Astrocyte of the cerebellum (primary cell): ENCODE measurements at places on chromosomes 5 and 9.
A peak's percentile ranks its signal among the peaks of the same experiment; 100 is the strongest.

DNA sequence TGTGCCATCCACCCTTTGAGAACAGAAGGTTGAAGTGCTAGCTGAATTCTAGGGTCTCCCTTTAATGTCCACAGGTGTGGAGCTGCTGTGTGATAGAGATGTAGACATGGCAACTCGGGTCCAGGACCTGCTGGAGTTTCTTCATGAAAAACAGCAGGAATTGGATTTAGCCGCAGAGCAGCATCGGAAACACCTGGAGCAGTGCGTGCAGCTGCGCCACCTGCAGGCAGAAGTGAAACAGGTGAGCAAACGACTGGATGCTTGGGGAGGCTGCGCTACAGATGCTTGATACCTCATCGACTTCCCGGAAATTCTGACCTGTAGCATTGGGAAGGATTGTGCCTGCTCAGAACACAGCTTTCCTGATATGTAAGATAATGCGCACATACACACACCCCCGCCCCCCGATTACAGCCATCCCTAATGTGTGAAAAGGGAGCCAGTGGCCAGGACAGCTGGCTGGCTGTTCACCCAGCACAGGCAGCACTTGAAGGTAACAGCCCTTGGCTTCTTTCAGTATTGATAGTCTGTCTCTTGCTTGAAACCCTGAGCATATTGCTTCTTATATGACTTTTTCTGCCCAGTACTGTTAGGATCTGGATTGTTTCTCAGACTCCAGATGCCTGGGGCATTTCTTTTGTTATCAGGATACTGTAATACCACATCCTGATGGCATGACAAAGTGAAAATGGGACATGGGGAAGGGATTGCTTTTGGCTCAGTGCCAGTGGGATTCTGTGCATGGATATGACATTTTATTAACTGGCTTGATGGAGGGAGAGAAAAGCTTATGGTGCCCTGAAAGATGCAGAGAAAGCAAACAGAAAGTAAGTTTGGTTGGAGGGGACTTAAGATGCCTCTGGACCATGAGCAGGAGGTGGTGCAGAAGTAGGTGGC, 216.8 kb upstream of the OTULINL start:
- no peak for DNase-seq

DNA sequence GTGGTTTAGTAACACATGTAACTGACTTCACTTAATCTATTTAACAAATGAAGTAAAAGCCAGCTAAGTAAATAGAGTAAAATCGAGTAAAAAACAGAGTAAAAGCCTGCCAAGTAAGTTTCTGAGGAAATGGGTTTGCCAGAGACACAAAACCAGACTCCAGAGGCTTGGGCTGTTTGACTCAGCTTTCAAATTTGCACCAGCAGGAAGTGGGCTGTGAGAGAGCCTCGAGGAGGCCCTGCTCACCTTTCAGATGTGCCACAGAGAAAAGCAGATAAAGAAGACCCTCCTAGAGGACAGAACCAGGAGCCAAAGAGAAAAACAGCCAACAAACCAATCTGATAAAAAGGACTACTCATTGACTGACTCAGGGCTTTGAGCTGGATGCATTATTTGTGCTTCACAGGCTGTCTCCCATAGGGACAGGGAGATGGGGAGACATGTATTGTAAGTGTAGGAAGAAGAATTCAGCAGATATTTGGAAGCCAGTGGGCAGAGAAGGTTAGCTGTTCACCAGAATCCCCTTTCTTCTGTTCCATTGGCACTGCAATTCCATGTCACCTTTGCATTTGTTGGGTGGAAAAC, 14.4 kb upstream of the AMACR start:
- DNase-seq: no peak

DNA sequence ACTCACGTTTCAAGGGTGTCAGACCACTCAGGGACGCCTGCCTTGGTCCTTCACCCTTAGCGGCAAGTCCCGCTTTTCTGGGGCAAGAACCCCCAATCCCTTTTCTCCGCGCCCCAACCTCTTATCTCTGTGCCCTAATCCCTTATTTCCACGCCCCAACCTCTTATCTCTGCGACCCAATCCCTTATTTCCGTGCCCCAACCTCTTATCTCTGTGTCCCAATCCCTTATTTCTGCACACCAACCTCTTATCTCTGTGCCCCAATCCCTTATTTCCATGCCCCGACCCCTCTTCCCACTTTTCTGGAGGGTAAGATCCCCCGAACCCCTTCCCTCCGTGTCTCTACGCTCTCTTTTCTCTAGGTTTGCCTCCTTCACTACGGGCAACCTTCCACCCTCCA, 139.4 kb downstream of the DAB2IP start:
- no peak for DNase-seq

GRCh38 chr9:96663506-96664120, 8.5 kb upstream of the PRXL2C start:
- no peak for DNase-seq

GRCh38 chr5:20833081-20833627, 845.2 kb upstream of the CDH18 start:
- DNase-seq: no peak

DNA sequence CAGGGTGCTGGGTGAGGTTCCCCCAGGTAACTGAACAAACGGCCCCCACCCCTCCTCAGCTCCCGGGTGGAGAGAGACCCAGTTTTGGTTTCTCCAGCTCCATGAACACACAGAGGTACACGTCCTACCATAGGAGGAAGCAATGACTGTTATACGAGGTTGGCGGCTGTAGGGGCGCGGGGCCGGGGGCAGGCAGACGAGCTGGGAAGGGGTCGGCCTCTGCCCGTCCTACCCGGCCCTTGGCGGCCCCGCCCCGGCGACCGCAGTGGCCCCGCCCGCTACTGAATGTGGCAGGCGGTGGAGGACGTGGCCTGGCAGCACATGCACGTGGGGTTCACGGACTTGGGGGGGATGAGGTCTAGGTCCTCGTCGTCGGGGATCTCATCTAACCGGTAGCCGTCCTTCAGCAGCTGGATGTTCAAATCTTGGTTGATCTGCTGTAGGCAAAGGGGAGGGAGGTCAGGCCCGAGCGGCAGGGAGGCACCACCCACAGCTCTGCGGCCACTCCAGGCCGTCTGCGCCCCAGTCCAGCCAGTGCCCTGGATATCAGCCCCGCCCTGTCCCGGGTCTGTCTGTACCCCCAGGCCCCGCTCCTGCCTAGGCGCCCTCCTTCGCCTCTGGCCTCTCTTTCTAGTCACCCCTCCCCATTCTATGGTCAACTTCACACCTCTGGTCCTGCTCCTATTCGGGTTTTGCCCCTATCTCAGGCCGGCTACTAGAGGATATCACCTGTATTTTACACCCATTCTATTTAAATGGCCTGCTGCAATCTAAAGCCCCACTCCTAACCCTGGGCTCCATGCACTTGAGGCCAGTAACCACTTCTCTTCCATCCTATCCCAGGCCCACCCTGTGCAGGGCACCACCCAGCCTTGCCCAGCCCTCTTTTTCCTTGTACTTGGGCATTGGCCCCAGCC, 24.2 kb upstream of the MYORG start:
- DNase-seq: no peak

DNA sequence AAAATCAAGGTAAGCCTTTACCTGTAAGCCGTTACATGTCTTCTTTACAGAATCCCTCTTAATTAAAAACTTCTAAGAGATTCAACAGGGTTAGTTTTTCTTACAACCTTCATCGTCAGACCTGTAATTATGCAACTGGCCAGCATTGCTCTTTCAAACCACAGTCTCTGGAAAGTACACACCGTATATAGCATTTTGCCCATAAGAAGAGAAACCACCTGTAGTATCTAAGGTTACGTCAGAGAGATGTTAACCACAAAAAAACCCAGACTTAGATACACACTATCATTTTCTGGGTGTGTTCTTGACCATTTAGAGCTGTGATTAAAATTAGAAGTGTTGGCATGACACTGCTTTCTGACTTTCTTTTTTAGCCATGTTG, 140.0 kb downstream of the MUSK start:
- no peak for DNase-seq

- no peak for DNase-seq
Observed at GRCh38 chr5:179187229-179187678, 127.1 kb downstream of the ZNF354C start.

GRCh38 chr5:165622864-165623536, 2117.6 kb downstream of the MAT2B start:
- DNase-seq: no peak

DNA sequence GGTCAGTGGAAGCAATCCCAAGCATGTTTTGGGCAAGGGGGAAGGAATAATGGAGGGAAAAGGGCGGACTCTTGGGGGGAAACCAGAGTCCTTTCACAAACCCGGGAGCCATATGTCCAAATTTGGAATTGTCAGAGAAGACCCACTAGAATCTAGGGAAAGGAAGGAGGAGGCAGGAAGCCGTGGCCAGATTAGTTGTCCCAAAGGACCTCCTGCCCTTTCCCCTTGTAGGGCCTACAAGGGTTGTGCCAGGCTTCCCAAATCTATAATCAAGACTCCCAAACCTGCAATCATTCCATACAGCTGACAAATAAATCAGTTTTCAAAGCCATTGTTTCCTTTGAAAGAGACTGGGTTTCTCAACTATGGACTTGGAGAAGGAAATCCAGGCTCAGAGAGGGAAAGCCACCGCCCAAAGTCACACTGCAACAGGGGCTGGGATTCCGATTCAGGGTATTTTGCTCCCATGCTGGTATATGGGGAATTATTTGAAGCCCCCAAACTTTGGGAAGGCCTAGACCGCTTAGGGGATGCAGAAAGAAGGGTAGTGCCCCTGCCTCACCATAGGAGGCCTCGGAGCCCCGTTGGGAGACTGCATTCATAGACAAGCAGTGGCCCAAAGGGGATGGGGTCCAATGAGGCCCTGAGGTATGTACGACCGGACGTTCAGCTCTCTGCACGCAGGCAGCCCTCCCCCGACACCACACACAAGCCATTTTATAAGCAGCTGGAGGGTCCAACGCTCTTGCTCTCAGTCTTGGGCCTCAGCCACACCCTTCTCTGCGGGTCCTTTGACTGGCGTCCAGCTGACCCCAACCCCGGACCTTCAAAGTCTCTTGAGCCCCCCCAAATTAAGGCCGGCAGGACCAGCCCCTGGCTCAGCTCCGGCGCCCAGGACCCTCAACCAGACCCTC, 815 bp downstream of the ANXA6 start:
- DNase-seq: no peak

DNA sequence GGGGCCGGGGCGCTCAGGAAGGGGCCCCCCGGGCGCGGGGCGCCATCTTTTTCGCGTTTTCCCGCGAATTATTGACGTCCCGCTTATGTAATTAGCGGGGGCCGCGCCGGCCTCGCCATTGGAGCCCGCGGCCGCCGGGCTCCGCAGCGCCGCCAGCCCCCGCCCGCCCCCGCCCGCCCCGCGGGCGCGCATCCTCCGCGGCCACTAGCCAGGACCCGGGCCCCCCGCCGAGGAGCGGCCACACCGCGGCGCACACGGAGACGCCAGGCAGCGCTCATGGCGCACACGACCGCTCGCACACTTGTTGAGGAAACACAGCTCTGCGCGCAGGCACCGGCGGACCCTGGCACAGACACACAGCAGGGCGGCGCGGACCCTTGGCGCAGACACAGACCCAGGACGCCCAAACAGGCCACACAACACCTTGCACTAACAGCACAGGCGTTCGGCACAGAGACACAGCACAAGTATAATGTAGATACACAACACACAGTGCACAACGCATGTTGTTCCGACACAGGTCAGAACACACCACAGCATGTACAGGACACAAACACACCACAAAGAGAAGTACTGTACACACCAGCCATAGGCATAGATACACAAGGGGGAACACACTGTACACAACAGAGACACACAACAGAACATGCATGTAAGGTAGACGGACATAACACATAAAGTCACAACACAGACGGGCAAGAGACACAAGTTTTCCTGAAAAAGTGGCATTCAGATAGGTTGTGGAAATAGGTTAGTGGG, 467 bp upstream of the PHF19 start:
- DNase-seq: no peak

GRCh38 chr9:117205806-117206205, 209.1 kb downstream of the ASTN2 start:
- no peak for DNase-seq

DNA sequence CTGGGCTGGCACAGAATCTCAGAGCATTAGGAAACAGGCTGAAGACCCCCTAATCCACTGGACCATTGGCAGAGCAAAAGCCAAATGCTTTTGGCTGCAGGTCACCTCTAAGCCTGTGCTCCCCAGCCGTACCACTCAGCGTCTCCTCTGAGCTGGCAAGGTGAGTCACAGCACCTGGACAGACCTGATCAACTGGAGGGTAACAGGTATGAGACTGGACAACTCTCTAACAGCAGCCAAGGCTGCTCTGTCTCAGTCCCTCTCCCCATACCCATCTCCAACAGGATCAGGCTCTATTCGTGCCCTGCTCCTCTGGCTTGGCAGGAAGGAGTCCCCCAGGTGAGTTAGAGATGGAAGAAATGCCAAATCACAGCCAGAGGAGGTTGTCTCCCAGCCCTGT, 4.7 kb downstream of the GOLGA2 start:
- no peak for DNase-seq

GRCh38 chr5:101643794-101644193, 652.3 kb downstream of the SLCO4C1 start:
- no peak for DNase-seq

- DNase-seq: no peak
Observed at GRCh38 chr5:88051148-88051547, 217.5 kb downstream of the TMEM161B start.

- peak; percentile 97 for DNase-seq
Observed at GRCh38 chr9:16213781-16214515, 656.5 kb downstream of the BNC2 start.

DNA sequence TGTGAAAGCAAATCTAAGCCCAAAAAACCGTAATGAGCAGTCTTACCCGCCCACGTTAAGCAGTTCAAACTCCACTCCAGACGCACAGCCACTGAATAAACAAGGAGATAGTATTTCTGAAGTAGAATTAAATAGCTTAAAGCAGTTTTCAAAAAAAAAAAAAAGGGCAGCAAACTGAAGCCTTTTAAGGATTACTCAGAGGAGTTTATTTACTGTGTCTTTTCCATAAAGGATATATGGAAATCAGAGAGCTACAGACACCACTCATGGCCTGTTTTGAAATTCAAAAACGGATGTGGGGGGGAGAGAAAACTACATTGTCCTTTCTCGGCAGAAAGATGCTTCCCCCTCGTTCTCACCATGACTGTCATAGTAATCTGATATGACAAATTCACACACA, 83.7 kb upstream of the IRX1 start:
- no peak for DNase-seq
